Stimulated activated CD4-positive, alpha-beta T cell treated with anti-CD3 and anti-CD28 coated beads, Interleukin-2, amount 100 ng/mL, for 4 hours (primary cell): ENCODE measurements at places on chromosomes 13 and 19.
A peak's percentile ranks its signal among the peaks of the same experiment; 100 is the strongest.

- DNase-seq = no peak
Measured at GRCh38 chr19:4288091-4288777, 9.2 kb downstream of the SHD start.

DNA sequence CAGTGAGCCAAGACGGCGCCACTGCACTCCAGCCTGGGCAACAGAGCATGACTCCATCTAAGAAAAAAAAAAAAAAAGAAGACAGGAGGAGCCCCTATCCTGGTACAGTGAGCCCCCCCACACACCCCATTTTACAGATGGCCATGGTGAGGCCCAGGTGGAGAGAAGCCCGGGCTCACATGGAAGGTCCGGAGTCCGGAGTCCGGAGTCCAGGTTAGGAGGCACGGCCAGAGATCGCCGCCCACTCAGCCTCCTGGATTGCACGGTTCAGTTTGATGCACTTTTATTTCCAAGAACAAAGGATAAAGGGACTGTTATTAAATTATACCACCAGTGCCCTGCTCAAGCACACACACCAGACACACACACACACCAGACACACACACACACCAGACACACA lies 11.3 kb upstream of the BTBD2 start:
- DNase-seq = no peak

GRCh38 chr13:47723898-47724297 lies 277.2 kb downstream of the SUCLA2 start:
- no peak for DNase-seq

DNA sequence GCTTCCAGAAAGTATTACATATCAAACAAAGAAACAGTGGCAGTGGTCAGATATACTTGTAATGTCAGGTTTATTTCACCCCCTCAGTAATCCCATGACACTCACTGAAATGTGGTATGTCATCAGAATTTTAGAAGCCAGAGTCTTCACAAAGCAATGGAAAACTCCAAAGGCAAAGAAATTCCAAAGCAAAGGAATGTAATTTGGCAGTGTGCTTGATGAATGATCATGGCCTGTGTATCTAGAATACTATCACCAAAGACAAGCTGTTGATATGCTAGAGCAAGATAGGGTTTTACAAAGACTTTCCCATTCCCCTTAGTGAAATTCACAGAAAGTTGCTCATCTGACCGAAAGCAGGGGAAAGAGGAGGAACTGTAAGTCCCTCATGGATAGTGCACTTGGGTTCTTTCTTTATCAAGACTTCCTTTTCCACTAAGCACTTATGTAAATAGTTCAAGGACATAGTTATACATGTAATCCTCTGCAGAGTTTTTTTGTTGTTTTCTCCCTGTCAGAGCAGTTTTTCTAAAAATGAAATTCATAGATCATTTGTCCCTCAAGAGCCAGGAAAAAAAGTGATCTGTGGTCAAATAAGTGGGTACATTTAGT lies 243.4 kb downstream of the NHLRC3 start:
- no peak for DNase-seq

DNA sequence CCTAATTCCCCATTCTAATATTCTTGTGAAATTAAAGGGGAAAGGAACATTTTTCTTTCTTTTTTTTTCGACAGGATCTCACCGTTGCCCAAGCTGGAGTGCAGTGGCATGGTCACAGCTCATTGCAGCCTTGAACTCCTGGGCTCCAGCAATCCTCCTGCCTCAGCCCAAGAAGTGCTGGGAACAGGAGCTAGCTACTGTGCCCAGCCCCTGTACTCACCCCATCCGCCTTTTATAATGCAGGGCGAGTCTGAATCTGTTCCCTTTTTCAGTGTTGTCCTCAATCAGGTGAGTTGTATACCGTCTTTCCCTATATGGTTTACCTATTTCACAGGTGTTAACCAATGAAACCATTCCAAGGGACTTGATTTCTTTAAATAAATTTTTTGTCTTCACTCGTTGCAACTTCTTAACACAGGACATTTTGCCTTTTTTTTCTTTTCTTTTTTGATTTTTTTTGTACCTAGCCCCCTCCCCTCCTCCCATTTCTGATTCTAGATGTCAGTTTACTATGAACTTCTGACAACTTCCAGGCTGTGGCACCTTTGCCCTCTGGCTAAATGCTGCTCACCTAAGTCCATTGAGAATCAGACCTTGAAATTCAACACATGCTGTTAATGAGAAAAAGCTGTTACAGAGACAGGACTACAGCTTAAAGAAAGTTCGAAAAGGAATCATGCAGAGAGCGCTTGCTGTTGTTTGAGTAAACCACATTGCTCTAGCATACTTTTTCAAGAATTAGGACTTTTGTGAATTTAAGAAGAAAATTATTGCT lies 562.1 kb upstream of the KLF12 start:
- no peak for DNase-seq

DNA sequence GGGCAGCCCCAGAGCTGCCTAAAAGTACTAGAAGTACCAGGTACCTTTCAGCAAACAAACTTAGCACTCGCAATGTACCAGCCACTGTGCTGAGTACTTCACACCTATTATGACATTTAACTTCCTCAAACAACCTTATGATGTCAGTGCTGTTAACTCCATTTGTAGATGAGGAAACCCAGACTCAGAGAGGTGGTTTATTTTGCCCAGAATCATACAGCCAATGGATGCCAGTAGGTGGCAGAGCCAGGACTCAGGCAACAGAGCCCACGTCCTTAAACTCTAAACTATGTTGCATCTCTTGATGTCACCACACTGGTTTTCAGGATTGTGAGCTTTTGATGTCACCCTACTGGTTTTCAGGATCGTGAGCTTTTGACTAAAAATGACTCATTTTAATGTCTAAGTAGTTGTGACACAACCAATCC lies 78.9 kb downstream of the FLT1 start:
- no peak for DNase-seq

GRCh38 chr13:99553033-99553432 lies 51.8 kb downstream of the TM9SF2 start:
- no peak for DNase-seq

GRCh38 chr13:29707876-29708543 lies 112.5 kb upstream of the SLC7A1 start:
- DNase-seq = peak; percentile 24

- no peak for DNase-seq
Measured at GRCh38 chr13:100387416-100387815, 201.2 kb downstream of the GGACT start.

DNA sequence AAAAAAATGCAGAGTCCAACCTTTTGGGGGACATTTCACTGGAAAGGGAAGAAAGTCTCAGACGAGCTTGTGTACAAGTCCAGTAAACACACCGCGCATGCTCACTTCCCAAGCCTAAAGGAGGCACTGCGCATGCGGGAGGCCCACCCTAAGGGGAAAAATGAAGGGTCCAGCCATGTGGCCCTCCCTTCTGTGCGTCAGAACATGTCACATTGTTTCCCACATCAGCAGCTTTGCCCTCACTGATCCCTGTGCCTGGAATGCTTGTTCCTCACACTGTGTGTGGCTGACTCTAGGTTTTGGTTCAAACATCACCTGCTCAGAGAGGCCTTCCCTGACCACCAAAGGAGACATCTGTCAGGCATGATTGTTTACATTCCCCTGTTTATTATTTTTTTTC lies 4.4 kb downstream of the ELSPBP1 start:
- no peak for DNase-seq

DNA sequence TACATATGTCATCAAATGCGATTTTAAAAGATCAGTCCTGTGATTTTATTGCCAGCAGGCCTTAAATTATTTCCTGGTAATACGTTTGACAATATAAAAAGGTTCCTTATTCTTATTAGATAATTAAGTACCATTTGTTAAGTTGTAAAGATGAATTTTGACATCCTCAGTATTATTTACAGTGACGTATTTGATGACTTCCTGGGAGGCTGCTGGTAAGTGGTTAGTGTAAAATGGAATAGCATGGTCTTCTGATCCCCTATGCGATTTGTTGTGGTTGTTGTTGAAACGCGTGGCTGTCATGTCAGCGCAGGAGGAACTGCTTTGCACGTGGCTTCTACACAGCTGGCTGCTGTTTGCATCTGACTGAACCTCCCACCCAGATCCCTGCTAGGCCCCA lies 99.7 kb downstream of the DCLK1 start:
- DNase-seq = no peak

DNA sequence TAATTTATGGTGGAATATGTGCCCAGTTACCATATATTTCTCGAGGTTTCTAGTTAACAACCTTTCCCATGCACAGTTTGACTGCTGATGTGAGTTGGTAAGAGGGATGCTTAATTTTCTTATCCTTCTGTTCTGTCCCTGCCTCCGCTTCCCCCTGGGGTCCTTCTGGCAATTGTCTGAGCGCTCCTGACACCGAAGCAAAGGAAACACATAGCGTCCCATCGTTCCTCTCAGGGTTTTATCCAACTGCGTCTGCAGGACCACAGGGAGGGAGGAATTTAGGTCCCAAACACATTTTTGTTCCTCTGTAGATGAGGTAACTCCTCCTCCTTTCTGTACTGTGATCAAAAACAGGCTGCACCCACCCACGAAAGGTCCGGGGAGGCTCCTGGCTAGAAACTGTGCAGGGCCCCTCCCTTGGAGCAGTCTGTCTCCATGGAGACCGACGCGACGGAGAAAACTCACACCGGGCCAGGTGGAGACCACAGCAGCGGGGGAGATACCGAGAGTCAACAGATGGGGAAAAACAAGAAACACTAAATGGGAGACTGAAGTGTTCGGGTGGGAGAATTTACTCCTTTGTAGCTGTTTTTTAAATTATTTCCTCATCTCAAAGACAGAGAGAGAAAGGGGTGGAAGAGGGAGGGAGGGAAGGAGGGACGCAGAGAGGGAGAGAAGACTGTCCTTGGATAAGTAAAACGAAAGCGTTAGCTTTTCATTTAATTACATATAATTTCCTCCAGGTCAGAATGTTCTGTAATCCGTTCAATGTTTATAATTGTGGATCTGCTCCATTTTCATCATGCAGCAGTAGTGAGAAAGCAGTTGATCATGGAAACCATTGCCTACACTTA lies 191.8 kb upstream of the NBEA start:
- DNase-seq = no peak

DNA sequence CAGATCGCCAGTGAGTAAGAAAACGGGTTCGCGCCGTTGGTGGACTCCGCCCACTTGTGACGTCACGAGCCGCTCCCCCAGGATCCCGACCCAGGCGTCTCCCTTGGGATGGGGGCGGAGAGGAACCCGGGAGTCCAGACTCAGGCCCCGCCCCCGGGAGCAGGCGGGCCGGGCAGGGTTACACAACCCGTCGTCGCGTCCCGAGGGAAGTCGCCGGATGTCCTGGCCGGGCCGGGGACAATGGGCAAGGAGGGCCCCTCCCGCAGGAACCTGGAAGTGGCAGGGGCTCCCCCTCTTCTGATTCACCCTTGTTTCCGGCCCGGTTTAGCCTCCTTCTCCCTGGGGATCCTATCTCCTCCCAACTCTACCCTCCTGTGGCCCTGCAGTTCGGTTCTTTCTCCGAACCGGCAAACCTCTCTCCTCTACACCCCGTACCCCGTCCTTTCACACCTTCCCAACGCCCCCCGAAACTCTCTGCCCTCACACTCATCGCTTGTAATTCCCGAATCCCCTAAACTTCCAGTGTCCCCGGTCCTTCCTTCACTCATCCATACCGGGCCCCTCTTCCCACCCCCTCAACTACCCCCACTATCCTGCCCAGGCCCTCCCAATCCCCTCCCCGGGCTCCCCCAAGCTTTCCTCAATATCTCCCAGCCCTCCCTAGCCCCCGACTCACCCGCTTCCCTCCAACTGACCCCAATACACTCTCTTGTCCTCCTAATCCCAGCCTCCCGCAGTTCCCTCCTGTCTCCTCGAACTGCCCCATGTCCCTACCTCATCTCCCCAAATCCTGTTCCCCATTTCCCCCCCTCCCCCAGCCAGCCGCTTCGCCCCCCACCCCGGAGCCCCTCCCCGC lies 20.0 kb upstream of the ERCC1 start:
- no peak for DNase-seq

DNA sequence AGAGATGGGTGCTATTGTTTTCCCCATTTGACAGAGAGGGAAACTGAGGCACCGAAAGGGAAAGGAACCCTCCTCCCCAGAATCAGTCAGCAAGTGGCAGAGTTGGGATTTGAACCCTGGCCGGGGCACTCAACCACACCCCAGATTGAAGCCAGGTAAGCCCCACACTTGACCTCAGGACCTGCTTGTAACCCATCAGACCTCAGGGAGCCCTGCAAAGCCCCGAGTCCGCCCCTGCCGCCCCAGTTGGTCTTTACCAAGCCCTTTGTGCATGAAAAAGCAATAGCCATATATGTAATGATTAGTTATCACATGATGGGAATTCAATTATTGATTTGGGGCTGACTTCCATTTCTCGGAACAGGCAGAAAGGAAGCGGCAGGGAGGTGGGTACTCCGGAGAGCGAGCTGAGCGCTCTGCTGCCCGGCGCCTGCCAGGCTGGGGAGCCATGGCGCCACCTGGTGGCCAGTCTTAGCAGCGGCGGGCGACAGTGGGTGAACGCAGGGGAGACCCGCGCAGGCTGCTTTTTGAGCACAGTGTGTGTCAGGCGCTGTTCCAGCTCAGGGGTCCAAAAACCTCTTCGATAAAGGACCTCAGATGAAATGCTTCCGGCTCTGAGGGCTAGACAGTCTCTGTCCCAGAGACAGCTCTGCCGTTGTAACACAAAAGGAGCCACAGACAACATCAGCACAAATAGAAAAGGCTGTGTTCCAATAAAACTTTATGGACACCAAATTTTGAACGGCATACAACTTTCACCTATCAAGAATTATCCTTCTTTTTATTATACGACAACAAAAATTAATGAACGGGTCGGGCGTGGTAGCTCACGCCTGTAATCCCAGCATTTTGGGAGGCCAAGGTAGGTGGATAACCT lies 82.9 kb upstream of the CACNA1A start:
- peak; percentile 70 for DNase-seq

- DNase-seq = no peak
Measured at GRCh38 chr13:60583911-60584753, 187.1 kb downstream of the TDRD3 start.

DNA sequence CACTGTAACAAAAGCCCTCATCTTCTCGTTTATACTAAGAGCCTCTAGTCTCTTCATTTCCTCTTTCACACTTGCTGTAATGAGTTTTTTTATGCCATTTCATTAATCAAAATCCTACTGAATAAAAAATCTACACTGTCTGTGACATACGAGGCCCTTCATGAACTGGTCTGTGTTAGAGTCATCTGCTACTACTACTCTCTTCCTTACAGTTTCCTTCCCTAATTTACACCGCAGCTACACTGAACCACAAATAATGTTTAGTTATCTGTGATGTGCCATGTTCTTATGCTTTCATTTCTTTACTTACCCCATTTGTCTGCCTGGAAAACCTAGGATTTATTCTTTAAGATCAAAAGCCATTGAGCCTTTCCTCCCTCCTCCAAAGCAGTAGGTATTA lies 16.0 kb downstream of the UFM1 start:
- no peak for DNase-seq
